ENCODE measurements at places on chromosomes 3 and 15. TPM values are rescaled to one million over a fixed set of nuclear protein-coding genes. Genes with fewer than 3 reads are reported as not detected.

GRCh38 chr15:35958021-35958420 is 412.1 kb upstream of the DPH6 start:
- H3K27me3 ChIP-seq: no peaks in the 10 kb centered on the region
- no peak overlapping the region for H3K4me3 ChIP-seq
- no peaks in the 10 kb centered on the region for H3K4me1 ChIP-seq
- DNase-seq: no peak
- no peak overlapping the region for H3K27ac ChIP-seq
- no peaks in the 10 kb centered on the region for H3K36me3 ChIP-seq

DNA sequence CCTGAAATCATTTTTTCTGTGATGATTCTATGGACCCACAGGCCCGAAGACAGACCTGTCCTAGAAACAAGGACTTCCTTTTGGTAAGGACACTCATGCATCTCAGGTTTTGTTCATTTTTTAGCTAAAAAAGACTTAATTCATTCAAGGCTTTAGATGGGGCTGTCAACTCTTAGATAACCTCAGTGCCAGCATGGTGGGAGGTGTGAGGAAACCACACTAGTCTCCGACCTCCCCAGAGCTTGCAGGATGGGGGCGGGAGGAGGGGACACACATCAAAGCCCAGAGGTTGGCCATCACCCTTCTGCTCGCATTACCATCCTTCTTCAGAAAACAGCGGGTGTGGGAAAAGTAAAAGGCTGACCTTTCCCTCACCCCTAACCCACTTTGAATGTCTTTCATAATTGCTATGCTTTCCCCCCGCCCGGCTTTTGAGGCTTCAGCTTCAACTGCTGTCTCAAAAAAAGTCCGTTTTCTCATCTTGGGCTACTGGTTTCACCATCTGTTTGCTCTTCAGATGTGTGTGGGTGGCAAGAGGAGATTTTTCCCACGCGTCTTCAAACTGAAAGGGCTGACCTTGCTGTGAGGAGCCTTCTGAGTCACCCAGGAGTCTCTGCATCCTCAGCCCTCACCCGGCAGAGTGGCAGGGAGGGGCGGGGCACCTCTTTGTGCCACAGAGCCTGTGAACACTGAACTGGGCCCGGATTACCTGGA is 27.6 kb upstream of the CXCR6 start:
- peak overlapping the region; percentile 75 for H3K4me3 ChIP-seq
- peak overlapping the region; percentile 40 for H3K27ac ChIP-seq
- H3K36me3 ChIP-seq: peaks cover 2% of the 10 kb centered on the region
- H3K4me1 ChIP-seq: peaks cover 36% of the 10 kb centered on the region
- peak; percentile 85 for DNase-seq
- peaks cover 62% of the 10 kb centered on the region for H3K27me3 ChIP-seq

Gene ZNF80
- 0.53 TPM for total RNA-seq

Gene VILL
- 12.5 TPM for total RNA-seq

DNA sequence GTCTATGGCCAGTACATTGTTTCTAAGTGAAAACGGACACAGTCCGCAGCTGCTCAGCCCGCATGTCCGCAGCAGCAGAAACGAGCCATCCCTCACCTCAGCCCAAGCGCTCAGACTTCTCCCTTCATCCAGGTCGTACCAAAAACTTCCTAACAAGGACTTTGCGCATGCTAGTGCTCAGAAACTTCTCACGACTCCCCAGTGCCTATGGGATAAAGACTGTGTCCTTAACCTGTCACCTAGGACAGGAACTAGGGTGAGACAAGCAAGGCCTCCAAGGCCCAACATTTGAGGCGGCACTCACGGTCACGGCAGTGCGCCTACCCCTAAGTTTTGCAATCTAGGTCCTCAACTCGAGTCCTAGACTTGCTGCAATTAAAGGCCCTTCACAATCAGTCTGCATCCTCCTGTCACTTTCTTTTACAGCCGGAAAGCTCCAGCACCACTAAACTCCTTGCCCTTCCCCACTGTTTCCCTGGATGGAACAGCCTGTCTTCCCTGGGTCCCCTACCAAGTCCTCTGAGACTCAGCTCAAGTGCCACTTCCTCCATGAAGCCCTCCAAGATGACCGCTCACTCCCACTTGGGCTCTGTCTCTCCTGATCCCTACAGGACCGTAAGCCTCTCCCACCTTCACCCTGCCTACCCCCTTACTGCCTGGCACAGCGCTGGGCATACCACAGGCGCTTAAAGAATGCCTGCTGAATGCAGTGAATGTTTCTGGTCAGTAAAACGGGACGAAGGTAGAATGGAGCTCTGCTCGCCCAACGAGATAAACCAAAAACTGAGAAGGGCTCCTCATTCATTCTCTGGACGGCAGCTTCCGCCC is 1.2 kb downstream of the CLN6 start:
- DNase-seq: no peak
- H3K36me3 ChIP-seq: peaks cover 8% of the 10 kb centered on the region
- peak overlapping the region; percentile 97 for H3K4me3 ChIP-seq
- no peaks in the 10 kb centered on the region for H3K27me3 ChIP-seq

GRCh38 chr15:92332125-92332899 is 61.4 kb upstream of the ST8SIA2 start:
- H3K27me3 ChIP-seq: peaks cover 26% of the 10 kb centered on the region
- no peak overlapping the region for H3K27ac ChIP-seq
- H3K4me1 ChIP-seq: no peaks in the 10 kb centered on the region
- no peaks in the 10 kb centered on the region for H3K36me3 ChIP-seq
- no peak overlapping the region for H3K4me3 ChIP-seq
- DNase-seq: no peak

- no peak overlapping the region for H3K27ac ChIP-seq
- H3K27me3 ChIP-seq: peaks cover 86% of the 10 kb centered on the region
- H3K4me1 ChIP-seq: peaks cover 29% of the 10 kb centered on the region
- no peak for DNase-seq
- peak overlapping the region; percentile 93 for H3K4me3 ChIP-seq
Observed at GRCh38 chr3:179452176-179452564, 900 bp upstream of the GNB4 start.

DNA sequence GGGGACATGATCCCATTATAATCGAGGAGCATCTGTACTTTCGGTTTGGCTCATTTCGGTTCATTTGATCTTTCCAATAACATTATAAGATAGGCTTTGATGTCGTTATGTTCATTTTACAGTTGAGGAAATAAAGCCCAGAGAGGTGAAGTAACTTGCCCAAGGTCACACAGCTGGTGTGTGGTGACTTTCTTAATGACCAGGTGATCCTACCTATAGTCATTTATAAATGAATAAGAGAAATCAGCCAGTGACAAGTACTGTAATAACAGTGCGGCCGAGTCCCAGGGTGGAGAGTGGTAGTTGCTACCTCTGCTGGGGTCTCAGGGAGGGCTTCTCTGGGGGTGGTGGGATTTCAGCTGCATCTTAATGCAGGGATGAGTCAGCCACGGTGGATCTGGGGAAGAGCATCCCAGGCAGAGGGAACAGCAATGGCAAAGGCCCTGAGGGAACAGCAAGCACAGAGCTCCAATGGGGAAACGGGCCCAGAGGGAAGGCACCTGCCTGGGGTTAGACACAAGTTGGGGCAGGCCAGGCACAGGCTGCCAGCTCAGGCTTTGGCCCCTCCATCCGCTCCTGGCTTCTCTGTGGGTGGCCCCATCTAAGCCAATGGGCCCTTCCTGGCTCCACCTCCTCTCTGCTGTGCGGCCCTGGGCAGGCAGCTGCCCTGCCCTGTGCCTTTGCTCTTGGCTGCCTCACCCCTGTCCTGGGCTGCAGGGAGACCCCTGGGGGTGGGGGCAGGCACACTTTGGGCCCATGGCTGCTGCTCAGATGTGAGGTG is 1.1 kb upstream of the FBLN2 start:
- H3K27me3 ChIP-seq: peaks cover 59% of the 10 kb centered on the region
- H3K4me1 ChIP-seq: peaks cover 33% of the 10 kb centered on the region
- H3K36me3 ChIP-seq: no peaks in the 10 kb centered on the region
- peak overlapping the region; percentile 71 for H3K4me3 ChIP-seq
- DNase-seq: no peak
- H3K27ac ChIP-seq: no peak overlapping the region

DNA sequence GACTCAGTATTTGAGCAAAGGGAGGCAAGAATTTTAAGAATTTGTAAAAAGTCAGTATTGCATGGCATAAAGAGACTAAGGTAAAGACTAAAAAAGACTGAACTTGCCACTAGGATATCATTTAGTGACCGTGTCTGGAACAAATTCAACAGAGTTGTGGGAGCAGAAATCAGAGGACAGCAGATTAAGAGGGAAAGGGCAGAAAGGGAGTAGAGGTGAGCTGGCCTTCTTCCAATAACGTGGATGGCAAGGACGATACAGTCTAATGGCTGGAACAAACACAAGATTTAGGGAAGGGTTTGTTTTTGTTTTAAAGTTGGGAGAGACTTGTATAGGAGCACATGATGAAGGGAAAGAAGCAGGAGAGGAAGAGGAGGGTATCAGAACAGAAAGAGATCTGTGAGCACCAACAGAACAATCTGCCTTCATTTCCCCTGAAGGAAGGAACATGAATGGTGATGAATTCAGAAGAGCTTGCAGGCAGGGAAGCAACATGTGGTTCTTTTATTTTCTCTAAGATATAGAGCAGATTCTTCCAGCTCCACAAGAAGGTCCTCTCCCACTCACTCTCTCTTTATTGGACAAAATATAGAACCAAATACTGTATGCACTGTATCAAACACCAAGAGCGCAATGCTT is 8.6 kb downstream of the VGLL4 start:
- H3K36me3 ChIP-seq: no peaks in the 10 kb centered on the region
- no peaks in the 10 kb centered on the region for H3K27me3 ChIP-seq
- DNase-seq: no peak
- H3K4me1 ChIP-seq: peaks cover 87% of the 10 kb centered on the region
- peak overlapping the region; percentile 4 for H3K4me3 ChIP-seq
- H3K27ac ChIP-seq: no peak overlapping the region

GRCh38 chr3:55264919-55265318 is 222.2 kb downstream of the WNT5A start:
- no peak for DNase-seq
- no peaks in the 10 kb centered on the region for H3K36me3 ChIP-seq
- no peak overlapping the region for H3K4me3 ChIP-seq
- no peak overlapping the region for H3K27ac ChIP-seq
- no peaks in the 10 kb centered on the region for H3K4me1 ChIP-seq

Gene BLM
- 90.9 TPM for total RNA-seq

GRCh38 chr15:61173899-61174689 is 55.0 kb downstream of the RORA start:
- no peaks in the 10 kb centered on the region for H3K36me3 ChIP-seq
- peaks cover 14% of the 10 kb centered on the region for H3K4me1 ChIP-seq
- no peak overlapping the region for H3K4me3 ChIP-seq
- no peak overlapping the region for H3K27ac ChIP-seq
- DNase-seq: no peak

DNA sequence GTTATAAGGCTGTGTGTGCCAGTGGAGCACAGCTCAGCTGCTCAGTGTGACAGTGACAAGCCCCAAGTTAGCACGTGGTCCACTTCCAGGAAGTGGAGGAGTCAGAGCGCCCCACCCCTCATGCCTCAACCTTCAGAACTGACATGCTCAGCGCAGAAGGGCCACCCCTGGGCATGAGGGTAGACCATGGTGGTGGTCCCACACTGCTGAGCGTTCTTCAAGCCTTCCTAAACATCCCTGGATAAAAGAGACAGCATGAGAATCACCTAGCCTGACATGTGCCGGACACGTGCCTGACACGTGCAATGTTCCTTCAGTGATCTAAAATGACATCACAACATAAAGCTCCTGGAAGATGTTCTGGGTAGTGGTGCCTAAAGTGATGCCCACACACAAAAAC is 16.8 kb downstream of the ATP10A start:
- peaks cover 10% of the 10 kb centered on the region for H3K36me3 ChIP-seq
- peak overlapping the region; percentile 1 for H3K27ac ChIP-seq
- DNase-seq: peak; percentile 69
- peaks cover 86% of the 10 kb centered on the region for H3K4me1 ChIP-seq
- H3K4me3 ChIP-seq: peak overlapping the region; percentile 21

DNA sequence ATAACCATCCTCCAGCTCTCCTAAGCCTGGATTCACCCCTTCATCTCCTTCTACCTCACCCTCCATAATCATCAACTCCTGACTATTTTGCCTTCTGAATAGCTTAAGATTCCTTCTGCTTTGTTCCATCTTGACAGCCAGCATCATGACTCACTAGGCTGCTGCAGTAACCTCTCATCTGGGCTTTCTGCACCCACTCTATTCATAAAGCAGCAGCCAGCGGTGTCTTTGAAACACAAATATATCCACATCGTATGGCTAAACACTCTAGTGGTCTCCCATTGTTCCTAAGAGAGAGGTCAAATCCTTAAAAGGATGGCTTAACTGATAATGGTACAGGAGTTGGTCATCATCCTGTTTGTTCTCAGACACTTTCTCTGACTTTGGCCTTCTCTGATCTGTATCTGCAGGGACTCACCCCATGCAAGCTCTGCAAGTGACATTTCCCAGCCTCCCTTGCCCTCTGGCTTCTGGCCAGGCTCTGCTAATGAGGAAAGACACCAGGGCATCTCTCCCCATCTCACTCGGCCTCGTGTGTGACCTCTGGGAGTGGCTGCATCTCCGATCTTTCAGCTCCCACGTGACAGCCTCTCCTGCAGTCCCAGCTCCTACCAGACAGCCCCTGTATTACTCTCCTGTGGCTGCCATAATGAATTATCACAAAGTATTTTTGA is 6.2 kb downstream of the GRK7 start:
- H3K27me3 ChIP-seq: no peaks in the 10 kb centered on the region
- H3K27ac ChIP-seq: no peak overlapping the region
- H3K36me3 ChIP-seq: no peaks in the 10 kb centered on the region
- H3K4me3 ChIP-seq: no peak overlapping the region
- DNase-seq: no peak

DNA sequence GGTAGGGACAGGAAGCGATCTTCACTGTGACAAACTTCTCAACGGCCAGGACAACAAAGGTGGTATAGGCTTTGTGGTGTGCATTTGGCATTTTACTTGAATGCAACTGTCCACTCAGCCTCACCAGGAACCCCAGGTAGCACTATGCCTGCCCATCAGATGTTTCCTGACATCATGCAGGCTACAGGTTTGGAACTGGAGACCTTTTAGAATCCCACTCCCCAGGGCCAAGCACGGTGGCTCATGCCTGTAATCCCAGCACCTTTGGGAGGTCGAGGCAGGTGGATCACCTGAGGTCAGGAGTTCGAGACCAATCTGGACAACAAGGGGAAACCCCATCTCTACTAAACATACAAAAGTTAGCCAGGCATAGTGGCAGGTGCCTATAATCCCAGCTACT is 9.6 kb downstream of the STARD5 start:
- H3K4me3 ChIP-seq: no peak overlapping the region
- H3K27me3 ChIP-seq: no peaks in the 10 kb centered on the region
- no peak for DNase-seq
- H3K4me1 ChIP-seq: peaks cover 57% of the 10 kb centered on the region
- peaks cover 14% of the 10 kb centered on the region for H3K36me3 ChIP-seq

Gene CKMT1A
- total RNA-seq: not detected

GRCh38 chr3:127077068-127077467 is 94.2 kb downstream of the PLXNA1 start:
- no peaks in the 10 kb centered on the region for H3K36me3 ChIP-seq
- H3K27ac ChIP-seq: no peak overlapping the region
- H3K4me3 ChIP-seq: no peak overlapping the region
- H3K27me3 ChIP-seq: no peaks in the 10 kb centered on the region
- DNase-seq: no peak
- peaks cover 6% of the 10 kb centered on the region for H3K4me1 ChIP-seq

- no peak for DNase-seq
- H3K36me3 ChIP-seq: peaks cover 14% of the 10 kb centered on the region
- peak overlapping the region; percentile 81 for H3K4me3 ChIP-seq
- peak overlapping the region; percentile 51 for H3K27ac ChIP-seq
- H3K4me1 ChIP-seq: peaks cover 94% of the 10 kb centered on the region
Observed at GRCh38 chr3:71488882-71489281, 94.6 kb downstream of the FOXP1 start.

Gene AGTR1
- not detected for total RNA-seq
